ENCODE measurements at places on chromosomes 4 and X.

DNA sequence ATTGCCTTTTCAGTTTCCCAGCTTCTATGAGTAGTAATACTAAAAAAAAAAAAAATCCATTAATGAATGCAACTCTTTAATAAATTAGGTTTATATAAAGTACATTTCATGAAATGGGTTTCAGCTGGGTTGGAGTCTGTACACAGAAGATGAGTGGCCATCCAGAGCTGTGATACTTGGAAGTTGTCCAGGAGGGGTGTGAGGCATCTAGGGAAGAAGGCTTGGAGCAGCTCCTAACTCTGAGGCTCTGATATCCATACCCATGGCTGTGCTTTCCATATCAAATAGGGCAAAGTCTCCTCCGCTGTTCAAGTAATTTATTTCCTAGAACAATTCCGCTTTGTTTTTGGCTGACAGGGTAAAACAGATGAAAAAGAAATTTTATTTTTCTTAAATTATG lies 423.3 kb upstream of the TENM3 start:
- H3K27me3 ChIP-seq = no peaks in the 10 kb centered on the region
- no peak for DNase-seq
- no peaks in the 10 kb centered on the region for H3K4me1 ChIP-seq
- no peak overlapping the region for H3K27ac ChIP-seq
- no peaks in the 10 kb centered on the region for H3K36me3 ChIP-seq

GRCh38 chr4:146334862-146335449 lies 120.6 kb downstream of the REELD1 start:
- H3K27ac ChIP-seq = no peak overlapping the region
- H3K4me1 ChIP-seq = no peaks in the 10 kb centered on the region
- no peaks in the 10 kb centered on the region for H3K36me3 ChIP-seq

GRCh38 chr4:105351861-105352260 lies 122.0 kb downstream of the PPA2 start:
- peaks cover 2% of the 10 kb centered on the region for H3K36me3 ChIP-seq
- H3K4me1 ChIP-seq = peaks cover 6% of the 10 kb centered on the region
- no peak for DNase-seq
- no peak overlapping the region for H3K27ac ChIP-seq

DNA sequence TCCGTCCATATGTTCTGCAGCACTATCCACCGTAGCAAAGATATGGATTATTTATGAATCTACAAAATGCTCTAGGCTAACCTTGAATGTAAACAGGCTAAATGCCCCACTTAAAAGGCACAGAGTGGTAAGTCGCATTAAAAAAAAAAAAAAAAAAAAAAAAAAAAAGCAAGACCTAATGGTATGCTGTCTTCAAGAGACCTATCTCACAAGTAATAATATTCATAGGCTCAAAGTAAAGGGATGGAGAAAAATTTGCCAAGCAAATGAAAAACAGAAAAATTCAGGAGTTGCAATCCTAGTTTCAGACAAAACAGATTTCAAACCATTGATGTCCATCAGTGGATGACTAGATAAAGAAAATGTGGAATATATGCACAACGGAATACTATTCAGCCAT lies 139.4 kb downstream of the GLRA3 start:
- no peaks in the 10 kb centered on the region for H3K27me3 ChIP-seq
- no peak overlapping the region for H3K27ac ChIP-seq
- H3K4me3 ChIP-seq = no peak overlapping the region
- H3K4me1 ChIP-seq = no peaks in the 10 kb centered on the region
- DNase-seq = no peak

DNA sequence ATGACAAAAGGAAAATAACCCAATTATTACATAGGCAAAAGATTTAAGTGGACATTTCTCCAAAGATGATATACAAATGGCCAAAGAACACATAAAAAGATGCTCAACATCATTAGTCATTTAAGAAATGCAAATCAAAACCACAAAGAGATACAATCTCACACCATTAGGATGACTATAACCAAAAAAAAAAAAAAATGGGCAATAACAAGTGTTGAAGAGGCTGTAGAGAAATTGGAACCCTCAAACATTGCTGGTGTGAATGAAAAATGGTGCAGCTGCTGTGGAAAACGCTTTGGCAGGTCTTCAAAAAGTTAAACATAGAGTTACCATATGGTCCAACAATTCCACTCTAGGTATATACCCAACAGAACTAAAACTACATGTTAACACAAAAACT lies 5.6 kb upstream of the PRDX4 start:
- no peaks in the 10 kb centered on the region for H3K36me3 ChIP-seq
- peaks cover 3% of the 10 kb centered on the region for H3K27me3 ChIP-seq
- H3K27ac ChIP-seq = no peak overlapping the region
- no peak for DNase-seq
- no peak overlapping the region for H3K4me3 ChIP-seq

DNA sequence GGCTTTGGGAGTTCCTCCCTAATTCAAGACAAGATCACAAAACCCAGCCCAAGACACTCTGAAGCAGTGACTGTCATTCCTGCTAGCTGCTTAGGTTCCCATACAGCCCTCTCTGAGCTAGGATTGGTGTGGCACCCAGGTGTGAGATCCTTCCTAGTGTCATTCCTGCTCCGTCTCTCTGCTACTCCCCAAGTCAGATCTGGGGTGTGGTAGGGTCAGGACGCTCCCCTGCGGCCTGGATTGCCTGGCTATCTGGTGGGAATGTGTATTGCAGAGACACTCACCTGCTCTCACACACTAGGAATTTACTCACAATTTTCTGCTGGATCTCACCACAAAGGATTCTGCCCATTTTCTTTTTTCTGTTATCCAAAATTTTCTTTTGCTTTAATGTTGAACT lies 560.8 kb upstream of the ATOH1 start:
- no peaks in the 10 kb centered on the region for H3K27me3 ChIP-seq
- no peak overlapping the region for H3K27ac ChIP-seq
- DNase-seq = no peak
- no peaks in the 10 kb centered on the region for H3K36me3 ChIP-seq
- H3K4me3 ChIP-seq = no peak overlapping the region

- H3K27ac ChIP-seq = no peak overlapping the region
- no peaks in the 10 kb centered on the region for H3K36me3 ChIP-seq
- H3K4me1 ChIP-seq = peaks cover 3% of the 10 kb centered on the region
- H3K4me3 ChIP-seq = no peak overlapping the region
These were observed 82.7 kb downstream of the RAPGEF2 start for GRCh38 chr4:159185591-159186023.

- H3K27me3 ChIP-seq = peaks cover 11% of the 10 kb centered on the region
- H3K4me3 ChIP-seq = no peak overlapping the region
- no peak for DNase-seq
- no peak overlapping the region for H3K27ac ChIP-seq
- H3K4me1 ChIP-seq = peaks cover 11% of the 10 kb centered on the region
- H3K36me3 ChIP-seq = peaks cover 16% of the 10 kb centered on the region
These were observed 10.9 kb downstream of the SAP30 start for GRCh38 chr4:173381610-173382009.

DNA sequence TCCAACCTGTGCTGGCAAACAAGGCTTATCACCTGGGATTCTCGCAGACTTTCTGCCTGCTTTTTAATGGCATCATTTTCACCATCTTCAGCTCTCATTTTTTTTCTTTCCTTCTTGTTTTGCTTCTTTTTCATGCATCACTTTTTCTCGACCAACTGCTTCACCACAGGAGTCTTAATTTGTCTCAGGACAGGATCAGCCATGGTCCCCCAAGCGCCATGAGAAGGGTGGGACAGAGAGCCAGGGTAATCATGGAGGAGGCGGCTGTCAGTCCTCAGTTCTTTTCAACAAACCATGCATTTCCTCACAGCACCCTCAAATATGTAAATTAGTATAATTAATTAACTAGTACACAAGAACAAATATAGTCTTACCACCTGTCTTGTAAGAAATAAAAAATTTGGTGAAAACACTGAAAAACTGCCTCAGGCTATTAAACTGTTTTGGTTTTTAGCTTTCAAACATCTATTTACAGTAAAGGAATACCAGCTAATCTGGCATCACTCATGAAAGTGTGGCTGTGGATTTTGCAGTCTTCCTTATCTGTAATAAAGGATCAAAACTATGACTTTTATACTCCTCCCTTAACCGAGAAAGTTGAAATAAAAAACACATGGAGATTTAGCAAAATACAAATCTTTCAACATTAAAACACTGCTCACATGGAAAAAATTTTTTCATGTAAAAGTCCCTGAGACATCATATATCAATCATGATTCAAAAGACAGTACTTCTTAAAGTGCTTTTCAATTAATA lies 19.1 kb downstream of the EIF4E start:
- H3K27me3 ChIP-seq = no peaks in the 10 kb centered on the region
- peaks cover 23% of the 10 kb centered on the region for H3K36me3 ChIP-seq
- DNase-seq = no peak
- H3K4me3 ChIP-seq = no peak overlapping the region
- H3K27ac ChIP-seq = no peak overlapping the region
- peaks cover 29% of the 10 kb centered on the region for H3K4me1 ChIP-seq

DNA sequence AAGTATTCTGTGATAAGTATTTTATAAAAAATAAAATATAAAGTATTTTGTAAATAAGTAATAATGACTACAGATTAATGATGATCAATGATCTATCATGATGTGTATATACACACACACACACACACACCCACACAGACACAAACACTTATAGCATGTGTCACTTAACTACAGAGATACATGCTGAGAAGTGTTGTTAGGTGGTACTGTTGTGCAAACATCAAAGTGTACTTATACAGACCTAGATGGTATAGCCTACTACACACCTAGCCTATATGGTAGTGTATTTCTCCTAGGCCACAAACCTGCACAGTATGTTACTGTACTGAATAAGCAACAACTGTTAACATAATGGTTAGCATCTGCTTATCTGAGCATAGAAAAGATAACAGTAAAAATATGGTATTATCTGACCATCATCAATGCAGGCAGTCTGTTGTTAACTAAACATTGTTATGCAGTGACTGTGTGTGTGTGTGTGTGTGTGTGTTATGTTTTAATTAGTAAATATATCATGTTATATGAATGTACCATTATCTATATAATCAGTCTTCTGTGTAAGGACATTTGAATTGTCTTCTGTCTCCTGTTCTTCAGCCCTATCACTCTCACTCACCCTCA lies 138.2 kb downstream of the CAMK2D start:
- peaks cover 25% of the 10 kb centered on the region for H3K4me1 ChIP-seq
- no peaks in the 10 kb centered on the region for H3K27me3 ChIP-seq
- no peak overlapping the region for H3K27ac ChIP-seq

GRCh38 chrX:56746996-56747395 lies 18.0 kb downstream of the NBDY start:
- H3K4me1 ChIP-seq = peaks cover 8% of the 10 kb centered on the region
- peaks cover 35% of the 10 kb centered on the region for H3K36me3 ChIP-seq
- no peaks in the 10 kb centered on the region for H3K27me3 ChIP-seq
- H3K4me3 ChIP-seq = no peak overlapping the region
- no peak for DNase-seq
- H3K27ac ChIP-seq = no peak overlapping the region

- peaks cover 60% of the 10 kb centered on the region for H3K4me1 ChIP-seq
- peaks cover 1% of the 10 kb centered on the region for H3K36me3 ChIP-seq
- H3K27me3 ChIP-seq = no peaks in the 10 kb centered on the region
- peak overlapping the region; percentile 97 for H3K27ac ChIP-seq
- peak overlapping the region; percentile 87 for H3K4me3 ChIP-seq
These were observed 18.0 kb upstream of the TMSB4X start for GRCh38 chrX:12956704-12957534.

DNA sequence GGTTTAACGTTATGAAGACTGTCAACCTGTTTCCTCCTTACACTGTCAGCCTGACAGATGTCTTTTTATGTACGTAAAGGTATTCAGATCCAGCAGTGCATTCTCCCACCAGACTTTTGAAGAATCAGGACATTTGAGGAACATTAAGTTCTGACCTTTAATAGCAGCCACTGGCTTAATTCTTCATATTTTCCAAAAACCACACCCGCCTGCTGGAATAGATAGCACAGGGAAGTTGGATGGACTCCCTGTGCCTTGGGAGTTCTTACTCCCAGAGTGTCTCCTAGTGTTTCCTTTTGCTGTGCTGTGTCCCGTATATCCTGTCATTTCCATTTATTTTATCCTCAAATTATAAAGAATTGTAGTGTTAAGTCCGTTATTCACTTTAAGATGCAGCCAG lies 94.5 kb downstream of the AFF1 start:
- no peak overlapping the region for H3K4me3 ChIP-seq
- no peaks in the 10 kb centered on the region for H3K27me3 ChIP-seq
- H3K36me3 ChIP-seq = no peaks in the 10 kb centered on the region
- peaks cover 18% of the 10 kb centered on the region for H3K4me1 ChIP-seq
- no peak overlapping the region for H3K27ac ChIP-seq
- no peak for DNase-seq

DNA sequence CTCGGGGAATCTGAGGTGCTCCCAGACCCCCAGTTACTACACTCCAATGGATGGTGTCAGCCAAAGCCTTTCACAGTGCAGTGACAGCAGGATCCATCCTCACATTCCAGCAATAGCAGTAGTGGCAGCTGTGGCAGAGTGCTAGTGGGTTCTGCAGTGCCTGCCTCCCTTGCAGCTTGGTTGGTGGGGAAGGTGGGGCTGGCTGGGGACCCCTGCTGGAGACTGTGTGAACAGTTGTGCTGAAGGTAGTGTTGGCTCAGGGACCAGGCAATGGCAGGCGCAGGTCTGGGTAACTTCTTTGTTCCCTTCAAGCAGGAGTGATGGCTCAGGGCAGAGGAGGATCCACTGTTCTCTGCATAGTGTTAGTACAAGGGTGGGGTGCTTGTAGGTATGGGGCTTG lies 343.7 kb upstream of the TRAM1L1 start:
- DNase-seq = no peak
- H3K4me1 ChIP-seq = no peaks in the 10 kb centered on the region
- no peak overlapping the region for H3K27ac ChIP-seq
- H3K27me3 ChIP-seq = no peaks in the 10 kb centered on the region

- no peak overlapping the region for H3K4me3 ChIP-seq
- no peak for DNase-seq
- H3K36me3 ChIP-seq = no peaks in the 10 kb centered on the region
- H3K27ac ChIP-seq = no peak overlapping the region
- no peaks in the 10 kb centered on the region for H3K4me1 ChIP-seq
These were observed 20.6 kb upstream of the PRR27 start for GRCh38 chr4:70133473-70133872.

DNA sequence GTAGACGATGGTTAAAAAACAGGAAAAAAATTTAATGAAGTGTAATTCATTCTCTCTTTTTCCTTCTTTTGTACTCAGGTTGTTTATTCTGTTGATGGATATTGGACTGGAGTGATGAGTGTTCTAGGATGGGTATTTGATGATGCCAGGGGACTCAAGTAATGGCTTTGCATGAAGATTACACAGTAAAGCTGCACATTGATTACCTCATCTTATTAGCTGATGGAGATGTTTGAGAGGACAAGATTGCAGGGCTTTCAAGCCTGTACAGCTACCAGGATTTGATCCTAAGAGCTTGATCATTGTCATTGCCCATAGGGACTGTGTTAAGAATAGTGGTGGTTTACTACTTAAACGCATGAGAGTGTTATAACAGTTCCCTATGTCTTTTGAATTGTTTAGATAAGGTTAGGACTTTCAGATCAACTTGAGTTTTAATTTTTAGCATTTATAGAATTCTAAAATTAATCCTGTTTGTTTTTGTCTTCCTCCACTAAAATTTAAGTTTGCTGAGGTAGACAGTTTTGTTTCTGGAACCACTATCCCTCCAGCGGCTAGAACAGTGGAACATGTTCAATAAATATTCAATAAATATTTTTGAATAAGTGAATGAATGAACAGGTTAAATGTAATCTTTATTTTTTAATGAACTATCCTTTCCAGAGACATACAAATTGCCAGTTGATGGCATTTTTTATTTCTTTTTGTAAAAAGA lies 58.2 kb downstream of the GAB1 start:
- no peak overlapping the region for H3K27ac ChIP-seq
- H3K4me1 ChIP-seq = no peaks in the 10 kb centered on the region
- H3K4me3 ChIP-seq = no peak overlapping the region
- H3K36me3 ChIP-seq = no peaks in the 10 kb centered on the region
- no peak for DNase-seq

- no peak overlapping the region for H3K27ac ChIP-seq
- no peak overlapping the region for H3K4me3 ChIP-seq
- DNase-seq = no peak
- no peaks in the 10 kb centered on the region for H3K36me3 ChIP-seq
- no peaks in the 10 kb centered on the region for H3K4me1 ChIP-seq
These were observed 21.8 kb upstream of the JAKMIP1 start for GRCh38 chr4:6221851-6222760.
